Nephron progenitor cell (in vitro differentiated cells): ENCODE measurements at places on chromosomes 1 and 21.

- DNase-seq, result no peak
Observed at GRCh38 chr1:99577313-99577712, 68.6 kb upstream of the PALMD start.

GRCh38 chr1:37915476-37916093 is 31.3 kb downstream of the INPP5B start:
- DNase-seq, result no peak

DNA sequence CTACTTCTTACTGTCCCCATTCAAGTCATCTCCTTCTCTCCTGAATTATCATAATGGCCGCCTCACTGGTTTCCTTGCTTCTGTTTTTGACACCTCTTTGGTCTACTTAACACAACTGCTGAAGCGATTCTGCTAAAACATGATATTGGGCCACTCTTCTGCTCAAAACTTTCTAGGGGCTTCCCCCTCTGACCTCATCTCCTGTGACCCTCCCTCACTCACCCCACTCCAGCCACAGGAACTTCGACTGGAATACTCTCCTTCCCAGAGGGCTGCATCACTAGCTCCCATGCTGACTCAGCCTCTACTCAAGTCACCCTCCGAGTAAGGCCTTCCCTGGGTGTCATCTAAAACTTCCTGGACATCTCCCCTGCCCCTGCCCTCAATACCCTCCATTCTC is 35.7 kb downstream of the NRIP1 start:
- no peak for DNase-seq

GRCh38 chr1:212397171-212397570 is 17.5 kb downstream of the PACC1 start:
- DNase-seq, result no peak

DNA sequence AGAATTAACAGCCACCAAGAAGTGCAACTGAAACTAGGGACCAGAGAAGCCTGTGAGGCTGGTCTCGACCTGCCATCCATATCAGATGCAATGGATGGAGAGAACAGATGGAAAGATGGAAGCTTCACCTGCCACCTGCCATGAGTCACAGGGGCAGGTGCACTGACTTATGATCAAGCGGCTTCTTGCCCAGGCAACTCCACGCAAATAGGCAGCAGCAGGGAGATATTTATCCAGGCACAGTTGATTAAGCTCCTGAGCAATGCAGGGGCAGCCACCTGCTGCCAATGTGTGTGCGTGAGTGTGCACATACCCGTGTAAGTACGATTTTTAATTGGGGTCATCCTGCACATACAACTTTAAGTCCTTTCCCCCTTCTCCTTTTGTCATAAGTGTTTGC is 174.2 kb downstream of the PTPRU start:
- DNase-seq, result no peak

DNA sequence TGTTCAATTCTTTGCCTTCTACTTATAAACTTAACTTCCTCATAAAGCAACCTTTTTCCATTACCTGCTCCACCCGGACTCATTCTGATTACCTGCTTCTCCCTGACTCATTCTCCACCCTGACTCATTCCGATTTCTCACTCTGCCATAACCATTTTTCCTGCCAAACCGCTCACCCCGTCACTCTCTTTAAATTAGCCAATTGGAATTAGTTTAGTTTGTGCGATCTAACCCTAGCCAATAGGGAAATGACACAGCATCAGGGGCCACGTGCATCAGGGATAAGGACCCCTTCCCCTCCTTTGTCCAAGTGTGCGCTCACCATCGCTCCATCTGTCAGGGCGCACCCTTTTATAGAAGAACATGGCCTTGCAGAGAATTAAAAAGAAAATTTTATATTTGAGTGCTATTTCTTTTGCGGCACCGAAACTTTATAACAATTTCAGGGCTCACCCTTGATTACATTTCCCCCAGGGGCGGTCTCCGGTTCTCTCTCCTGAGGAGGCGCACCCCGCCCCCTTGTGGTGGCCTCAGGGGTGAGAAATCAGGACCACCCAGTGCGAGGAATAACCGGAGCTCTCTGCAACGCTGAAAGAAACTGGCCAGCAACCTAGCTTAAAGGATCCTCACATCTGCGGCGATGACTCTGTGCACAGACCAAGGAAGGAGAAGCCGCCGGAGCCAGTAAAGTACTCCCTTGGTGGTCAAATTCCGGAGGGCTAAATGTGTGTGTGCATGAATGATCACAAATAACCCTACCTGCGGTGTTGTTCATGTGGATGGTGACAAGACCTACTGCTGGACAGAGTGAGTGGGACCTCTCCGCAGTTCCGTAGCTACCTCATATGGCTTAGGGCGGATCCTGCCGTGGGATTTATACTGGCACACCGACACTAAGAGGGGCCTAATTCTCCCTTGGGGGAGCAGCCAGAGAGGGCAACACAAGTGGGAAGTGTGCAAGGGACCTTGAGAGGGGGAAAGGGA is 30.3 kb upstream of the CBR3 start:
- DNase-seq, result peak; percentile 80

DNA sequence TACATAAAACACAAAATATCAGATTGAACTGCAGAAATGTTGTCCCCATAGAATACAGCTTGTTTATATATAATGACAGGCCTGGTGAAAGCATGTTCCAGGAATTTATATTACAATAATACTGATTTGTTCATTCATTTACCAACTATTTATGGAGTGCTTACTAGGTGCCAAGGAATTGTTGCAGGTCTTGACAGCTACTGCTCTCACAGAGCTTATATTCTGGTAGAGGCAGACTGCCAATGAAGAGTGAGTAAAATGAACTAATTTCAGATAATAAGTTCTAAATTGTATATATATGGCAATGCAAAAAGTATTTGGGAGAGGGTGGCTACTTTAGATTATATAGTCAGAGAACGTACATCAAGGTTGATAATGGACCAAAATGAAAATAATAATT is 152.0 kb downstream of the COQ8A start:
- no peak for DNase-seq

DNA sequence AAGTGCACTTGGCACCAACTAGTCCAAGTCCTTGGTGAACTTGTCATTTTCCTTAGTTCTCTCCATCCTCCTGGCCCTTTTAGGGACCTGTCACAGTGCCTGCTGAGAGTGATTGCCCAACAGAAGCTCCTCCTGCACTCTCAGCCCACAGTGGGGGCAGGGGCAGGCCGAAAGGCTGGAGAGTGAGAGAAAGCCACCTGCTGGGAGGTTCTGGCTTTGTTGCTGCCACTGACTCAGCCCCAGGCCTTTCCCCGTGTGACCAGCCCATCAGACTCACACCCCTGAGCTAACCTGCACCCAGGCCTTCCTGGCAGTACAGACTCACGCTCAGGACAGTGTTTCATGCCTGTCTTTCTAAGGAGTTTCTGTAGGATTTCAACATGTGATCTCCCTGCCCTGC is 17.1 kb upstream of the PROK1 start:
- DNase-seq, result peak; percentile 44

DNA sequence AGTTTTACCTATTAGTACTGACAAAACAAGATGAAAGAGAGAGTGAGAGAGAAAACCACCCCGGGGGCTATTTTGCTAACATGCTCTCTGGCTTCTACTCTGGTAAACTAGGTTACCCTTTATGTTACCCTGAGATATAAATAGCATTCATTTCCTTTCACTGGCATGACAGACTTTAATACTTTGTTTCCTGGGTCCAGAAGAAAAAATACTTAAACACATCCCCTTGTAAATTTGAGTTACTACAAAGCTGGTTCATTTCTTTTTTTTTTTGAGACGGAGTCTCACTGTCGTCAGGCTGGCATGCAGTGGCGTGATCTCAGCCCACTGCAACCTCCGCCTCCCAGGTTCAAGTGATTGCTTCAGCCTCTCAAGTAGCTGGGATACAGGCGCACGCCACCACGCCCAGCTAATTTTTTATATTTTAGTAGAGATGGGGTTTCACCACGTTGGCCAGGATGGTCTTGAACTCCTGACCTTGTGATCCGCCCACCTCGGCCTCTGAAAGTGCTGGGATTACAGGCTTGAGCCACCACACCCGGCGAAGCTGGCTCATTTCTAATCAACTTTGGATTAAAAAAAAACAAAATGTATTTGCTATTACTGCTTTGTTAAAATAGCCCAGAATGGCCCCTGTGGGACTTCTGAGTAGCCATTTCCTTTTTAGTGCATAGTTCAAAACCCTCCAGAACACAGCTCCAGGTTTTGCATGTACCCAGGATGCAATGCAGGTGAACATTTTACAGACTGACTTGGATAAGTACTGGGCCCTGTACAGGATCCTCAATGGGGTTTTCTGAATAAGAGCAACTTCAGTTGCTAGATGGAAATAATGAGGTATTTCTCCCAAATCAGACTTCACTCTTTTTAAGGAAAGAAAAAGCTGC is 20.6 kb downstream of the INPP5B start:
- DNase-seq, result no peak

GRCh38 chr1:78839704-78840277 is 166.7 kb downstream of the ADGRL4 start:
- DNase-seq, result peak; percentile 48

GRCh38 chr1:99645203-99645602 is 710 bp upstream of the PALMD start:
- no peak for DNase-seq

DNA sequence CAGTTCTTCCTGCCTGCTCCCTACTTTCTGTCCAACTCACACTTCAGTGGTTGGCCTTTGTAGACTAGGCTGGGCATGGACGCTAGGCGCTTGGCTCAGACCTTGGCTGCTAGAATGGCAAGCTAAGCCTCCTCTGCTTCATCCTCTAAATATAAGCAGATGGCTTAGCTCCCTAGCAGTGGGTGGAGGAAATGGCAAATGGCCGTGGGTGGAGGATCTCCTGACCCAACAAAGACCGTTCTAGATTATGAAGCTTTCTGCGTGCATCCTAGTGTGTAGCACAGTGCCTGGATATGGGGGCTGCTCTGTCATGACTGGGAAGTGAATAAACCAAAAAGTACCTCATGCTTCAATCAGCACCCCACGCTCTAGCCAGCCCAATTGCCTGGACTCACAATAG is 10.4 kb upstream of the ETV3L start:
- DNase-seq, result no peak

- DNase-seq, result no peak
Observed at GRCh38 chr1:72366466-72366865, 84.1 kb upstream of the NEGR1 start.

GRCh38 chr1:207958376-207959139 is 47.6 kb upstream of the CD34 start:
- DNase-seq, result no peak

- DNase-seq, result no peak
Observed at GRCh38 chr1:245019910-245020486, 134.8 kb upstream of the KIF26B start.

DNA sequence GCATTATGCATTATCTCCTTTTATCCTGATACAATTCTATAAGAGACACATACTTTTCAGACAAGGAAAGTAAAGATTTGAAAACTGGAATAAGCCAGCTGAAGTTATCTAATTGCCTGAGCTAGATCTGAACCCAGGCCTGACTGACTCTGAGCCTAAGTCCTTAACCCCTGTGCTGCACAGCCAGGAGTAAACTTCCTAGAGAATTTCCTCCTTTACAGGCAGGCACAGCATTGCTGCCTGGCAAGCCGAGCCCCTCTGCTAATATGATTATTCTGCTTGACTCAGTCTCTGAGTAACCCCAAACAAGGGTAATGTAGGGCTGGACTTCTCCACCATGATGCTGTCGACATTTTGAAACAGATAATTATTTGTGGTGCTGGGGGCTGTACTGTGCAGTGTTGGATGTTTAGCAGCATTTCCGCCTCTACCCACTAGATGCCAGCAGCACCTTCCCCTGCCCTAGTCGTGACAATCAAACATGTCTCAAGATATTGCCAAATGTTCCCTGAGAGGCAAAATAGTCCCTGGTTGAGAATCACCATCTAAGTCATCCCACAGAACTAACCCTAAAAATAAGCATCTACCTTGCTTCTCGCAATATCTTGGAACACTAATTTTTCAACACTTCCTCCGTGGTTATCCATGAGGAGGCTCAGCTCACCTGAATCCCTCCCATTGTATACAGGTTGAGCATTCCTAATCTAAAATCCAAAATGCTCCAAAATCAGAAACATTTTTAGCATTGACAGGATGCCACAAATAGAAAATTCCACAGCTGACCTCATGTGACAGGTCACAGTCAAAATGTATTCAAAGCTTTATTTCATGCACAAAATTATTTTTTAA is 18.5 kb downstream of the CAMK1G start:
- DNase-seq, result no peak

DNA sequence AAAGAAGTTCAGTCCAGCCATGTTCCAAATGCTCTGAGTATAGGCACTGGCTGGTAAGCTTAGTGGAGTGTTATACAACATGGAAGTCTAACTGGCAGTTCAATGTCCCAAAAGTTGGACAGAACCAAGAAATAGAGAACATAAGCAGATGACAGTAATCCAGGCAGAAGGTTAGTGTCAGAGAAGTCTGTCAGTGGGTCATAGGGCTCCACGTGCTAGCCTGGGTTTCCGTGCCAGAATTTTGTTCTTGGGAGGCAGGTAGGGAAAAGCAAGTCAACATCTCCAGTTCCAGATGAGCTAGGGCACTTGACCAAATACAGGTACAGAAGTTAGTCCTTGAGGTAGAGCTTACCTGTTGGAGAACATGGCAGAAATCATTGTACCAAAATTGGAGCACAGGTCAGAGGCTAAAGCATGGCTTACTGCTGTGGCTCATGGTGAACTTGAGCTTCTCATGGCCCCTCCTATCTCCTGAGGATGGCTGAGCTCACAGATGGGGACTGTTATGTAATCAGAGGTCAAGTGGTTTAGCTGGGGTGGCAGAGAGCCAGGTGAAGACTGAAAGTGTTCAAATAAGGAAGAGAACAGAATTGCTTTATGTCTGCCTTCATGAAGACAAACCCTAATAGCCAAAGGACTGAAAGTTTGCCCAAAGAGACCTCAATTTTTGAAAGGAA is 170.8 kb downstream of the NFIA start:
- no peak for DNase-seq

DNA sequence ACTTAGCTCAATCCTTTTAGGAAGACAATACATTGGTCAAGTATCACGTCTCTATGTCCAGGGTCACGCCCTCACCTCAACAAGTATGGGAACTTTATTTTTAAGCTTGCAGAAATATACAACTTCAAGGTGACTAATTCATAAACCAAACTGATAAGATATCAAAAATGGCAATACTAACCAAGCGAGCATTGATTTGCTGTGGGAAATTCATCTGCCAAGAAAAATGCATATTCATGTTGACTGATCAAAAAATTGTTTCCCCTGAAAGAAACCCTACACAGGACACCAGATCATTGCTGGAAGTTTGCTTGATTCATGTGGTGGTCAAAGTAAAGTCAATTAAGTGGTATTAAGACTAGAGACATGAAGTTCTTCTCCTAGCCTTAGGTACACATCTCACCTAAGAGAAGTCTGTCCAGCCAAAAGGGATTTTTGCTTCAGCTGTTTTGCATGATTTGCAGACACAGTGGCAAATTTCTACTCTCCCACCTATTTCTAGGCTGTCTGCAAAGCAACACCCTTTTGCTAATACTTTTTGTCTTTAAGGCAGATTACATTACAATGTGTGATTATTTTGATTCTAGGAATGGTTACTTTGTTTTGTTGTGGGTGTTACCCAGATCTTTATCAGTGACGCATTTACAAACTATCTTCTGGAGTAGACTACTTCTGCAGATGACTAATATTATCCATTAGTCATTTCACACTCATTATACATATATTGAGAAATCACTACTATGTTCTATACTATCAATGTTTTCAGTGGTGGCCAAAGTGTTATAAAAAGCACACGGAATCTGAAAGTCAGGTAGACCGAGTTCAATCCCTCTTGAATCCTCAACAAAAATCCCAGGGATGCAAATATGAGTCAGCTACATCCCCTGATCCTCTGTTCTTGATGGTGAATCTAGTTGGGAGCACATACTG is 12.4 kb downstream of the SAMSN1 start:
- no peak for DNase-seq
